Caki2 (cell line): ENCODE measurements at places on chromosomes 7 and 10. TPM values are rescaled to one million over a fixed set of nuclear protein-coding genes. Genes with fewer than 3 reads are reported as not detected.

DNA sequence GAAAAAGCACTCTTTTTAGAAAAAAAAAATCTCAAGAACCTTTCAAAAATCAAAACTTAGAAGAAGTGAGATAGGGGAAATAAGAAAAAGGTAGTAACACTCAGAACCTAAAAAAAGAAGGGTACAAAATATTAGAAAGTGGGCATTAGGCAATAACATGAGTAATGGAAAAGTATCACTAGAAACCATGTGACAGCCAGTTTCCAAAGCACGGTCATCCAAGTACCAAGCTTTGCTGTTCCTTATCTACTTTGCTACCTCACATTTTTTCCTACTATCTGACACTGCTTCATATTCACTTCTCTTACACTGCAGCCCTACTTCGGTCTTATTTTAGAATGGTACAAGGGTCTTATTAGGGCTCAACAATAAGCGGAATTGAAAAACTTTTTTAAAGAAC, 30.3 kb downstream of the IMMP2L start:
- no peak for DNase-seq

GRCh38 chr10:20105236-20105635, 289.0 kb downstream of the PLXDC2 start:
- DNase-seq: peak; percentile 27

DNA sequence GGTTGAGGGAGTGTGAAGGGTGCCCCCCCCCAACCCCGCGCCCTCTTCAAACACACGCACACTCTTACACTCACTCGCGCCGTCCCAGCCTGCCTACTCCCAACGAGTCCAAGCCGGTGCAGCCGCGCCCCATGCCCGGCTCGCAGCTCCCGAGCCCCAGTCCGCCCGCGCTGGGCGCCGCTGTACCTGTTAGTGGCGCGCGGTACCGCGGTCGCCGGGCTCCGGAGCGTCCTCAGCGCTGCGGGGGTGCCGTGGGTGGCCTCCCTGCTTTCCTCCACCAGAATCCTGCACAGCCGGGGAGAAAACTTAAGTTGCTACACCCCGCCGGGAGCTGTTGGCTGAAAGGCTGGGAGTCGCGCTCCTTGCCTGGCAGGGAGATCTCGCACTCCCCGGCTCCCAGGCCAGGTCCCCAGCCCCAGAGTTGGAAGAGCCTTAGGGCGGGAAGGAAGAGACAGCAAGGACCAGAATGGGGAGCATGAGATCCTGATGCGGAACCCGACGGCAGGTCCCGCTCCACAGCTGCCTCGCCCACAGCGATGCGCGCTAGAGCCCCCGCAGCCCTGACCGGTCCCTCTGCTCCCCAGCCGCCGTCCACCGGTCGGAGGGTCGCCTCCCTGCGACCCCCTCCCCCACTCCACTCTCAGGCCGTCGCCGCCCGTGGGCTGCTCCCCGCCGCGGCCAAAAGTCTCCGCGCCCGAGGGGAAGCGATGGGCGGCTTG, 863 bp downstream of the ST8SIA6 start:
- no peak for DNase-seq

SPDYE8 gene
- total RNA-seq: not detected in 2 replicates

LRIT1 gene
- total RNA-seq: not detected in 2 replicates
